Activated T-helper 1 cell treated with anti-CD3 and anti-CD28 coated beads, Interleukin-2, amount 50 U/mL, for 16 hours (primary cell): ENCODE measurements at places on chromosomes 3 and 15.

DNA sequence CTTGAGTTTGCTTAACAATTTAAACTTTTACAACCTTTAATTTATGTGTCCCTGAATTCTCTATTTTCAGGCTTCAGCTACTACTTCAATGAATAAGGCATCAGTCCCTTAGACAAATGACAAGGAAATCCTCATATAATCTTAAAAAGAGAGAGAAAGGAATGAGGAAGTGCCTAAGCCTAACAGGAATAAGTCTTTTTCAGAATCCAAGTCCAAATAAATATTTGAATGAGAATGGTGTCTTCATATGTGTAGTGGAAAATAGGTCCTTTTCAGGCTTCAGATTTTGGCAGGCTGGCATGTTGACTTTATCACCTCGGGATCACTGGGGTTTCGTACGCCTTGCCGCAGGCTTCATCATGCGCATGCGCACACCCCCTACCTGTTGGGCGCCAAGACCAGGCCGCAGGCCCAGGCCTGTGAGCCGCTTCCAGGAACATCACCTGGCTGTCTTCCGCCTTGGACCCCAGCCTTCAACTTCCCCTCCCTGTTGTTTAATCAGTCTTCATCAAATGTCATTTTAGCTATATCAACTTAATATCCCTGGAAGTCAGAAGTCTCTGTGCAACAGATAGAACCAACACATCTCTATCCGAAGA, 334.5 kb downstream of the SOX2 start:
- DNase-seq: no peak

DNA sequence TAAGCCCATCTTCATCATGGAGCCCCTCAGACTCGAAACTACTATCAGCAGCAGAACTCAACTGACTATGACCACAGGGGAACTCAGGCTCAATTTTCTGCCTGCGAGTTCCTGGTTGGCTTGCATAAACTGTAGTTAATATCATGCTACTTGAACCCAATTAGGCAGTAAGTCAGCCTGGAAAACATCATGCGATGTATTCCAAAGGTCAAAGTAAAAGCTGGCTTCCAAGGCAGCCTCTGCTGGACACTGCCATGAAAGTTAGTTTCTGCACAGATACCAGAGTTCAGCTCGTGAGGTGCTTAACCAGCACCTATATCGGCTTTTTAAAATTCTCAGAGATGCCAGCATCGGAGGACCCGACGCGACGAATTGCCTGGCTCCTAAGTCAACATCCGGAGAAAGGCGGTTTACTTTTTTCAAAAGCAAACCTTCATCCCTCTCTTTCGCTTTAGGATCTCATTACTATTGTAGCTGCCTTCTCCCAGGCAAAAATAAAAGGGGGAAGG, 3.8 kb downstream of the ANP32A start:
- DNase-seq: no peak

- DNase-seq: no peak
Observed at GRCh38 chr3:10283638-10284037, 9.1 kb downstream of the GHRL start.

DNA sequence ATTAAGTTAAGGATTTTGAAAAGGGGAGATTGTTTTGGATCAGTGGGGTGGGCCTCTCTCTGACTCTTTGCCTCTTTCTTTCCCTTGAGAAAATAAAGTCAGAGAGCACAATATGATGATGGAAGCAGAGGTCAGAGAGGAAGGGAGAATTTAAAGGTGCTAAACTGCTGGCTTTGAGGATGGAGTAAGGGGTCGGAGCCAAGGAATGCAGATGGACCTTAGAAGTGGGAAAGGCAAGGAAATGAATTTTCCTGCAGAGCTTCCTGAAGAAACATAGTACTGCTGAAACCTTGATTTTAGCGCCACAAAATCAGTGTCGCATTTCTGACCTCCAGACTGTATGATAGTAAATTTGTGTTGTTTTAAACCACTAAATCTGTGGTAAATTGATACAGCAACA, 317.4 kb downstream of the NAALADL2 start:
- DNase-seq: no peak

DNA sequence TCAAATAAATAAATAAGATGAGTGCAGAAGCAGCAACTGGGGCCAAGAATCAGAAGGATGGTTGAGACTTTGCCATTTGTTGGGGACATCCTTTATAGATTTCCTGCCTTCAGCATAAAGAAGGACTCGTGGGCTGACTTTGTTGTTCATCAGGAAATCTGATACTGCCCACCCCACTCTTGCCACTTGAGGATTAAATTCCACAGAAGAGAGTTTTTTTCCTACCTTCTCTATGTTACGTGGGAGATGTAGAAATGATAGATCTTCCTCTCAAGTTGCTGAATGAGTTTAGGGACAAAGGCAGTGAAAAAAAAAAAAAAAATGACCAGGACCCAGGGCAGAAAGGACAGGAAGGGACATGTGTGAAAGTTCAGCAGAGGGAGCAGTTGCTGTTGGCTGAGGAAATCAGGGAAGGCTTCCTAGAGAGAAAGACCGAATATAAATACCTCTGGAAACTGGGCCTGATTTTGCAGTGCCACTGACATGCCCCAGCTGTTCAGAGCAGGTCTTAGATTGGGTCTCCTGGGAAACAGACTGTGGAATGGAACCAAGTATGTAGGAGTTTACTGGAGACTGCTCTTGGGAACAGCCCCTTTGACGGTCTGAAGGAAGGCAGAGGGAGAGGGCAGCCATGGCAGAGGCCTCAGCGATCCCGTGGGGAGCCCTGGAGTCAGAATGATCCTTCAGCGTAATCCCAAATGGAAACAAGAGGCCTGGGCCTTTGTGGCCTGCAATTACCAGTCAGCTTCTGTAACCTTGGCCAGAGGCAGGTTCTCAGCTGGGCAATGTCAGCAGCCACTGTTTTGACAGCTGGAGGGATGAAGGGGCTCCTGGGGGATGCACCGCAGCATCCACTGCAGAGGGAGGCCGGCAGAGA, 50.9 kb downstream of the C3orf20 start:
- DNase-seq: no peak

- DNase-seq: no peak
Observed at GRCh38 chr3:24161841-24162240, 216.8 kb downstream of the NR1D2 start.

DNA sequence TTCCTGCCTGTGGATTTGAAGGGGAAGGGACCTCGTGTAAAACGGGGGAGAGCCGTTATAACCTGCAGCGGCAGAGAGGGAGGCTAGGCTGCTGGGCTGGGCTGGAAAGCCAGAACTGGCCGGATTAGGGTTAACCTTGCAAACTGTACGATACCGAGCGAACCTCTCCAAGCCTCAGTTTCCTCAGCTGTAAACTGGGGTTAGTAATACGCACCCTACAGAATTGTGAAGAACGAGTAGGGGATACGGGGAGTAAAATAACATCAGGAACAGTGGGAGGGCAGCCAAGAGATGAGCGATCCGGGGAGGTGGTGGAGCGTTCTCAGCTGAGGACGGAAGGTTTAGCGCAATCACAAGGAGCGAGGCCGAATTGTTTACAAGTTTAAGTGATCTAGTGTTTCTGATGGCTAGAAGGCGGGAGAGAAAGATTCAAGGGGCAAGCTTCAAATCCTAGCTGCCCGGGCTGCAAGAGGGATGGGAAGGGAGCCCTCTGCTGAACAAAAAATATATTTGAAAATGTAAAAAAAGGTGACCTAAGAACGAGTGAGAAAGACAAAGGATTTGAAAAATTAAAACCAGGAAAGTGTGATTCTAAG, 768 bp upstream of the SEMA5B start:
- no peak for DNase-seq

- no peak for DNase-seq
Observed at GRCh38 chr3:120350401-120350941, 1.3 kb upstream of the LRRC58 start.

GRCh38 chr3:195573611-195574496, 9.9 kb downstream of the APOD start:
- no peak for DNase-seq

DNA sequence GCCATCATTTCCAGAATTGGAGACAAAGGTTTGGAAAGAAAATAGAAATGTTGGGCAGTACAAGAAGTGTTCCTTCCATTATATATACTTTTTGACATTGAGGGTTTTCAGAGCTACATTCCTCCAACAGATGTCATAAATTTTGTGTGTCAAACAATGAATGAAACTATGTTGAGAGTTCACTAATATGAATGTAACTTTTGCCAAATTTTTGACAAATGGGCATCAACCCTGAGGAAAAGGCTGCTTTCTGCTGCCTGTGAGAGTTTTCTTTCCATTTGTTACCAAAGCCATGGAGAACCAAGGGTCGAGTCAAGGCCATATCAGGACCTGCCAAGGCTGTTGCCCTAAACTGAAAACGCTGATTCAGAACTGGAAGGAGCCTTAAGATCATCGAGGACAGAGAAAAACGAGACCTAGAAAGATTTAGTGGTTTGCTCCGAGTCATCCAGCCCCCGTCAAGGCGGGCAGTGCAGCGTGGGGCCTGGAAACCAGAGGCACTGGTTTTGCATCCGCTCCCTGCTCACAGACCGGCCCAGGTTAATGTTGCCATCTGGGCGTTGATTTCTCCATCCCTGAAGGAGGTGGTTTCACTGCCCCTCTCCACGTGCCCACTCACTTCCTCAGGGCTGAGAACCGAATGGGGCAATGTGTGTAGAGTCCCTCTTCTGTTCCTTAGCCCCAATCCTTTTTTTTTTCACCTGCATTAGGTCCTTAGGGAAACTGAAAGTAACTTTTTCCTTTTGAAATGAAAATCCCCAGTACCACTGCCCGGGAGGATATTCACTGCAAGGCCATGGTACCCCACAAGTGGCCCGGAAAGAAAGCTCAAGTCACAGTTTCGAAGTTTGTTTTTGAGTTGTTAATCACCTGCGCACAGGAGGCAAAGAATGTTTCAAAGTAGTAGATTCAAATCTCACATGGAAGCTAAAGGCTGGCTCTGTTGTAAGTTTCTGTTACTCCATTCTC, 32.8 kb downstream of the TPM1 start:
- no peak for DNase-seq

DNA sequence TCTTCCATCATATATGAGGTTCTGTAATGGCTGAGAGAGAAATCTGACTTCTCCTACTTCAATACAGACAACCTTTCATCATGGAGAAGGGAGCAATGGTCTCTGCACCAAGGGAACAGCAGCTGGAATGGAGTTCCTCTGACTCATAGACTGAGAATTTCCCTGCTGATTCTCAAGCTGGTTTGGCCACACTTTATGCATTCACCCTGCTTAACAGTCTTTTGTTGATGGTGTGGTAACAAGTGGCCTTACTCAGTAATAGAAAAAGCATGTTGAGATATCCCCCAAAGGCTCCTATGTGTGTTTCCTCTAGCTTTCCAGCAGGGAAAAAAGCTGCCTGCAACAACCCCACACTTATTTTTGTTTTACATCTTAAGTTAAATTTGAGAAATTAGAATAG, 138.1 kb downstream of the GREM1 start:
- no peak for DNase-seq

DNA sequence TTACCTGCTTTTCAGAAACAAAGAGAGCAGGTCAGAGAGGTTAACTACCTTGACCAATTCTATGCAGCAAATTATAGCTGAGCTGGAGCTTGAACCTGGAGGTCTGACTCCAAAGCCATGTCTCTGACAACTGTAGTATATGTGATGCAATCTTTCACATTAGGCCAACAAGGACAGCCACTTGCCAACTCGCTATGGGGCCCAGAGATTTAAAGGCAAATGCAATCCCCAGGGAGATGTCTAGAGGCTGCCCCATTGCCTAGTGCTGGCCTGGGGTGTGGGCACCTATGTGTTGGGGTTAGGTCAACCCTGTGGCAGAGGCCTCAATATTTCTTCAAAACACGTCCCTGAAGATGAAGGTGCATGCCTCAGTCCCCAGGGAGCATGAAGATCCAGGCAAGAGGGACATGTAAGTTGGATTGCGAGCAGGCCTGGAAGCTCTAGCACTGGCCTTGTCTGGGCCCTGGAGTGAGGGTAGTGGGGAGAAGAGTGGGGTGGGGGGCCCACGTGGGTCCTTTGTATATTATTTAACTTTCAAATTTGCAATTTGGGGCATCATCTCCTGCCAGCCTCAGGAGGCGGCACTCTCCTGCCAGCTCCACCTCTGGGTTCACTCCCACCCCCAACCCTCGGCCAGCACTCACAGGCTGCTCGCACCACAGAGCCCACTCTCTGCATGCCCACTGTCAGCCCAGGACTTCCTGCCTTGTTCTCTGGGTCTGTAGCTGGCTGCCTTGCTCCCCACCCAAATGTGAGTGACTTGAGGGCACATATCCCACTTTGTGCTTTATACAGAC, 64.3 kb downstream of the SLC12A8 start:
- no peak for DNase-seq

DNA sequence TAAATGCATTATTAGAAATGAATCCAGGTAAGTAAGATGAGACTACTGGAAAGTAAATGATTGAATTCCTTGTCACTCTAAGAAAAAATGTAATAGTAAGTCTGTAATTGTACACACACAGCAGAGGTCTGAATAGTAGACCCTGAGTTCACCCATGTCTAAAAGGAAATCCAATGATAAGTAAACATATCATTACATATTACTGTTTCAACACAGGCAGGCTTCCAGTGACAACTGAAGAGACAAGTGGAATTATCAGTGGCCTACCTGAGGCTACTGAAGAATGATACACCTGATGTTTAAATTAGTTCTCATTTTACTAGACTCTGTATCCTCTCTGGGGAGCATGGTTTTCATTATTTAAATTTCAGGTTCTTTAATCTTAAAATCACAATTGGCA, 6.2 kb upstream of the CCNL1 start:
- no peak for DNase-seq

DNA sequence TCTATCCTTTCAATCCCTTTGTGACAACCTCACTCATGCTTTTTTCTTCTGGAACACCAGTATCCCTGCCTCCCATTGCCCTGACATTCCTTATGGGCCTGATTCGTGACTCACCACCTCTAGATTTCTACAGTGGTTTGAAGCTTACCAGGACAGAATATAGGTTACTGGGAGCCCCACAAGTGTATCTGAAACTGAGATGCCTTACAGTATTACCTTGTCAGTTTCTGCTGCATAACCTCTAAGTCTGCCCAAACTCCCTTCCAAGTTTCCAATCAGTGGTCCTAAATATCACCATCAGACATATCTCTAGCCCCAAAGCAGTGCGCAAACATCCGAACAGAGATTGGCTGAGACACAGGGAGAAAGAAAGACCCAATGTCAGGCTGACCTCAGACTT, 5.6 kb downstream of the CPB1 start:
- no peak for DNase-seq
